Endothelial cell of umbilical vein (primary cell): ENCODE measurements at places on chromosomes 1 and 21. TPM values are rescaled to one million over a fixed set of nuclear protein-coding genes. Genes with fewer than 3 reads are reported as not detected.

BTBD8 gene
- polyA plus RNA-seq, result 0.24 and 0.36 TPM in 2 replicates

NPR1 gene
- 13.3 and 13.8 TPM in 2 replicates for polyA plus RNA-seq

GPR153 gene
- polyA plus RNA-seq, result 3.9 and 4.0 TPM in 2 replicates

IL19 gene
- polyA plus RNA-seq, result not detected in 2 replicates

CCSAP gene
- 1.2 and 1.3 TPM in 2 replicates for polyA plus RNA-seq

TSTD1 gene
- polyA plus RNA-seq, result 39.1 and 51.6 TPM in 2 replicates

CSMD2 gene
- under 0.01 TPM in 1 of 2 replicates, not detected in the other for polyA plus RNA-seq

NUP210L gene
- 0.01 TPM in 1 of 2 replicates, not detected in the other for polyA plus RNA-seq

C1orf216 gene
- polyA plus RNA-seq, result 12.4 and 13.3 TPM in 2 replicates

GUCA2A gene
- not detected in 2 replicates for polyA plus RNA-seq

SVBP gene
- polyA plus RNA-seq, result 15.1 and 18.1 TPM in 2 replicates

DISC1 gene
- polyA plus RNA-seq, result 3.1 and 3.3 TPM in 2 replicates

RCAN1 gene
- 6.4 and 9.7 TPM in 2 replicates for polyA plus RNA-seq

DIO1 gene
- polyA plus RNA-seq, result not detected in 2 replicates
